ENCODE measurements at places on chromosomes 1 and 21. TPM values are rescaled to one million over a fixed set of nuclear protein-coding genes. Genes with fewer than 3 reads are reported as not detected.

DNA sequence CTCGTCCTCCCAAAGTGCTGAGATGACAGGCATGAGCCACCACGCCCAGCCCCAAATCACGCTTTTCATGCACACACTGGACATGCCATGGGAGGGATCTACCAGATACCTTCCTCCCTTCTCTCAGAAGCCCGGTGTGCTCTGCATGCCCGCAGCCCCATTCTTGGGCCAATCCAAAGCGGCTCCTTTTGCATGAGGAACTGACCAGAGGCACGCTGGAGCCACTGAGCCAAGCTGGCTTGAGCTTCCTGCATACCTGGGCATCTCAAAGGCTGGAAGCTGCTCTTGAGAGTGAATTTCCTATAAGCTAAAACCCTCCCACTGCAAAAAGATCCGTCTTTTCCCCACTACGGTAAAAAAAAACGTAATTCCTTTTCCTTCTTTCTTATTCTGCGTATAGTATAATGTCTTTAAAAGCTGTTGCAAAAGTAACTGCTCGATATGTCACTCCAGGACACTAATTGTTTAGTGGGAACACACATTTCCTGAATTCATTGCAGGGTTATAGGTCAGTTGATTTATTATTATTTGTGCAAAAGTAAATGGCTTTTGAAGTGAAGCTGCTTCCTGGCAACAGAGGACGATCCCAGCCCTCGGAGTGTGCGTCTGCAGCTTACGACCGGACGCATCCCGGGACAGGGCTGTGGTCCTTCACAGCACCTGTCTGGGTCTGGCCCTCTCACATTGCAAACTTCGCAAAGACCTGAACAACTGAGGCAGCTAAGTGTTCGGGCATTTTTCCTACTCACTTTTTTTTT is 61.8 kb upstream of the ETS2 start:
- peak; percentile 46 for DNase-seq

DNA sequence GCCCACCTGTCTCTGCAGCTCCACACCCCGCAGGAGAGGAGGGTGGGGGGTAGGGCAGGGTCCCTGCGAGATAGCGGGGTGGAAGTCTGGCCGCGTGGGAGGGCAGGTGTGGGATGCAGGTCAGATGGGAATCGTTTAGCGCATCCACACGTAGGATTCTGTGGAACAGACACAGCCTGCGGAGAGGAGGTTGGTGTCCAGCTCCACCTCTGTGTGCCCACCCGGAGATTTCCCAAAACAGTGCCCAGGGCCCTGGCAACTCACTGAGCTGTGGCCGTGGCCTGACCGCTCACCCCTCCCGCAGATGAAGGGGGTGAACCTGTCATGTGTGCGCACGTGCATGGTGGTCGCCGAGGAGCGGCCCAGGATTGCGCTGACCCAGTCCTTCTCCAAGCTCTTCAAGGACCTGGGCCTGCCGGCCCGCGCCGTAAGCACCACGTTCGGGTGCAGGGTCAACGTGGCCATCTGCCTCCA is 46.9 kb downstream of the S100B start:
- no peak for DNase-seq

- DNase-seq, result no peak
Measured at GRCh38 chr1:41161846-41162245, 80.3 kb downstream of the SCMH1 start.

DNA sequence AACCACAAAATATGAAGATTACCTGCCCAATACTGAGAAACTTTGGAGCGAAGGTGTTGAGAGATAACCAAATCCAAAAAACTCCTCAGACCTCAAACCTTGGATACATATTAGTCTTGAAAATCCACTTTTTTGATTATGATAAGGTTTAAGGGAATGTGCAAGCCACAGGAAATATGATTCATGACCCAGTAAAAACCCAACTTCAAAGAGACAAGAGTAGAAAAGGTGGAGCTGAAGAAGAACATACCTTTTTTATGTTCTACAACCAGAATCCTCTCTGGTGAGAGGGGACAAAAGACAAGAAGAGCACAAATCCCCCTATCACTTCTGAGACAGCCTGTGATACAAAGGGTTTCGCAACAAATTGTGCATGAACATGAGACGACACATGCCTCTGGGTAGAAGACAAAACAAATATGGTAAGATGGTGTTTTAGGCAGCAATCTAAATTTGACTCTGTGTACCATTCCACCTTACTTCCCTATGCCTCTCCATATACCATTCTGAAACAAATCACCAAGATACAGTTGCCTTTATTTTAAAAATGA is 37.3 kb downstream of the COL24A1 start:
- no peak for DNase-seq

GRCh38 chr1:177771688-177772087 is 198.2 kb downstream of the SEC16B start:
- DNase-seq, result no peak

- no peak for DNase-seq
Measured at GRCh38 chr1:53731043-53731600, 7.8 kb downstream of the GLIS1 start.

- no peak for DNase-seq
Measured at GRCh38 chr1:226633541-226634165, 85.1 kb downstream of the STUM start.

DNA sequence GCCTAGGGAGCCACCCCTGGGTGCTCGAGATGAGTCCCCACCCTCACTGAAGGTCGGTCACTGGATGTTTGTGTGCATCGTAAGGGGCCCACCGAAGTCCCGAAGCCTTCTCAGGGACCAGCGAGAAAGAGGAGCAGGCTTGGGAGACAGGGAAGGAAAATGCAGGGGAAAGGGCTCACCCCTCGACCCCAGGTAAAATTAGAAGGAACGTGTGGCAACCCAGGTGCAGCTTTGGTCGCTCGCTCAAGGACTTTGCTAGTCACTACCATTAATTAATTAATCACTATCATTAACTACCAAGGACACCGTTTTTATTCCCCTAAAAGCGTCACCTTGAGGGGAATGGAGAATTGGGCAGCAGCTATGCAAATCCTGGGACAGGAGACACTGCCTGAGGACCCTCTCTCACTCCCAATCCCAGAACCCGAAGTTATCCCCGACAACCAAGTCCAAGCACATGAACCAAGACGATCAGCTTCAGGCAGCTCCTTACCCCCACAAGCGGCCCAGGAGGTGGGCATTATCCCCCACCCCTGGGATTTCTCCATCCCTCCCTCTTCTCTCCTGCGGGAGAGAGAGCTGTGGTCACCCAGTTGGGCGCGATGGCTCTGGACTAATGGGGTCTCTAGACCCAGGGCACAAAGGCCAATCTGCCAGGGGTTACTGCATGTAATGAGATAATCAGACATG is 4.2 kb upstream of the SIM2 start:
- no peak for DNase-seq

DNA sequence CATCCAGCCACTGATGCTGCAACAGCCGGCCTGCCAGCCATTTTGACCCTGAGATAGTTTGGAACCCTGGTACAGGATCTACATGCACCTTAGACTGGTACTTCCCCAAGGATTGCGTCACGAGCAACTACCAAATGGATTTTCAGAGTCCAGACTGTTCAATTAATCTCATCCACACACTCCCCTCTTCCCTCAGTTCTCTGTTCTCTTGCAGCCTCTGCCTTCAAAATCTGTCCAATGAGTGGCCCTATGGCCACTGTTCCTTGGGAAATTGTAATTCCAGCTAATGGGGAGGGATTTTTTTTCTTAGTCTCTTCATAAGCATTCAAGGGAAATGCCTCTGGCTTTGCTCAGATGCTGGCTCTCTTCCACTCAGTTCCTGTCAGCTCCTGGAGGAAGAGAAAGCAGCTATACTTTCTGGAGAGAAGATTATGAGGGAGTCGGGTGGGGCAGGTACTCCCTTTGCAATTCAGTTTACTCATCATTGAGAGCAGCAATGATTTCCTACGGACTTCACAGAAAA is 19.8 kb upstream of the UAP1 start:
- no peak for DNase-seq

GRCh38 chr1:6475381-6476133 is 9.6 kb upstream of the TNFRSF25 start:
- no peak for DNase-seq

DNA sequence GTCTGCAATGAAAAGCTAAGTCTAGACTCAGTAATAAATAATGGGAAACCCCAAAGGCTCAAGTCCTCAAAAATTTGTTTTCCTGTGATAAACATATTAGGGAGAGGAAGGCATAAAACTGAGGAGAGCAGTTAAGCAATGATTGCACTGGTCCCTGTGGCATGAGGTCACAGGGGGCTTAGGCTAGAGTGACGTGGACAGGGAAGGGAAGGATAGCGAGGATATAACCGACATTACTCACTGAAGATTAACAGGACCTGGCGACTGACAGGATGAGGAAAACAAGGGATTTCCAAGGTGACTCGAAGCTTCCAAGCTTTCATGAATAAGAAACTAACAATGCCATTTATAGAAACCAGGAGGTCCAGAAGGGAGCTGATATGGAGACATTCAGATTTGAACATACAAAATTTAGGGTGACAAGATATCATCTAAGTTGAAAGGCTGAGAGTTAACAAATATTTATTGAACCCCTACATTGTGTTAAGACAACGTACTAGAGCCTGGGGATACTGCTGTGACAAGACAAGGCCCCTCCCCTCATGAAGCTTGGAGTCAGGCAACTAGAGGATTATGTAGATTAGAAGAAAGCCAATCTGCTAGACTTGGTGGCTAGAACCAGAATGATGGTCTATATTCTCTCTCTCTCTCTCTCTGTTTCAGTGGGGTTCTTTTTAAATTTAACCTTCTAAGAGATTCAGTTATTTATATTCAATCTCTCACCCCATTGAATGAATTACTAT is 33.2 kb upstream of the PKN2 start:
- no peak for DNase-seq

- DNase-seq, result no peak
Measured at GRCh38 chr1:223226271-223226670, 83.2 kb upstream of the TLR5 start.

GRCh38 chr1:209307846-209308245 is 275.7 kb upstream of the CAMK1G start:
- DNase-seq, result no peak

GRCh38 chr1:247548769-247549182 is at the start of gene GCSAML:
TSS of gene GCSAML (plus strand) at chr1:247549134. CDS start at chr1:247549192, 58 bp downstream.
- DNase-seq, result no peak

- peak; percentile 40 for DNase-seq
Measured at GRCh38 chr1:110207831-110208230, 2.3 kb upstream of the KCNC4 start.

DNA sequence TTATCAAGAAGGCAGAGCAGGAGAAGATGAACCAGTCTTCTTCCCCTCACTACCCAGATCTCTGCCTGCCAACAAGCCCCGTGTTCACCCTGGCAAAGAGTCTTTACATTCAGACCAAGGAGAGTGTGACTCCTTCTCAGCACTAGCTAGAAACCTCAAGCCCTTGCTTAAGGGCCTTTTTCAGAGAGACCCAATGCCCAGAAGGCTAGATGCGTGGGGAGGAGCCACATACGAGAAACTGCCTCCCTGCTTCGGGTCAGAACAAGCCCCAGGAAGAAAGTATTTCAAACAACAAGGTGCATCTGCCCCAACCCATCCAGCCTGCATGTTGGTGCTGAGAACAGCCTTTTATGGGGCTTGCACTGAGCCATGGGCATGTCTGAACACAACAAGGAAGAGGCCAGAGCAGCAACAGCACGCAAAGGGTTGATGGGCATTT is 152.7 kb upstream of the CAMK1G start:
- no peak for DNase-seq

- no peak for DNase-seq
Measured at GRCh38 chr1:116321766-116322175, 51.3 kb upstream of the ATP1A1 start.

- DNase-seq, result no peak
Measured at GRCh38 chr1:80540149-80540548, 1260.6 kb upstream of the ADGRL2 start.

- DNase-seq, result no peak
Measured at GRCh38 chr1:150295476-150295875, 1.8 kb downstream of the MRPS21 start.

DNA sequence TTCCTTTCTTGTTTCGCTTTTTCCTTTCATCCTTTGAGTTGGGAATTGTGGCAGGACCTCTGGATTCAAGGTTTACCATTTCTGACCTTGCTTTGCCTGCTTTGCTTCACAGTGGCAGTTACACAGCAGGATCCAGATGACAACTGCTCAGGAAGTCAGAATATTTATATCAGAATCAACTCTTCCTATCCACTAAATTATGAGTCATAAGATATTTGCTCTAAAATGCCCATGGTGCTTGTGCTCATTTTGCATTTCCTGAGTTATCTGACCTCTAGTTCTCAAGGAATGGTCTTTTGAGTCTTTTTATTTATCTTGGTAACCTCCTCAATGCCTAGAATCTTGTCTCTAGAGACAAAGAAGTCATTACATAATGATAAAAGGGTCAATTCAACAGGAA is 290.8 kb downstream of the LRRC7 start:
- DNase-seq, result no peak

DNA sequence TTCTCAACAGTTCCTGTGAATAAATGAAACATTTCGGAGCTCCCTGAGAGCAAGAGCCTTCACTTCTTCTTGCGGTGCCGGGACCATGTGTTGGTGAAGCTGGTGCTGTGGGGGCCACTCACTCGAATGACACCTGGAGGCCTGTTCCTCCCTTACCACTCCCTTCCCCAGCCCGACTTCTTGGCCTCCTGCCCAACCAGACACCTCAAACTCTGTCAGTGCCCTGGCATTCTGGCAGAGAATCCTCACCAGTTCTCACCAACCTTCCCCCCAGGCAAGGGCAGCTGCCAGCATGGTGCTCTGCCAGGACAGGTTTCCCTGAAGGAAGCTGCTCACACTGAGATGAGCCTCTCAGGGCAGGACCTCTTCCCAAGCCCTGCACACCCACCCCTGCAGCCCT is 68.3 kb downstream of the MPZL1 start:
- no peak for DNase-seq

DNA sequence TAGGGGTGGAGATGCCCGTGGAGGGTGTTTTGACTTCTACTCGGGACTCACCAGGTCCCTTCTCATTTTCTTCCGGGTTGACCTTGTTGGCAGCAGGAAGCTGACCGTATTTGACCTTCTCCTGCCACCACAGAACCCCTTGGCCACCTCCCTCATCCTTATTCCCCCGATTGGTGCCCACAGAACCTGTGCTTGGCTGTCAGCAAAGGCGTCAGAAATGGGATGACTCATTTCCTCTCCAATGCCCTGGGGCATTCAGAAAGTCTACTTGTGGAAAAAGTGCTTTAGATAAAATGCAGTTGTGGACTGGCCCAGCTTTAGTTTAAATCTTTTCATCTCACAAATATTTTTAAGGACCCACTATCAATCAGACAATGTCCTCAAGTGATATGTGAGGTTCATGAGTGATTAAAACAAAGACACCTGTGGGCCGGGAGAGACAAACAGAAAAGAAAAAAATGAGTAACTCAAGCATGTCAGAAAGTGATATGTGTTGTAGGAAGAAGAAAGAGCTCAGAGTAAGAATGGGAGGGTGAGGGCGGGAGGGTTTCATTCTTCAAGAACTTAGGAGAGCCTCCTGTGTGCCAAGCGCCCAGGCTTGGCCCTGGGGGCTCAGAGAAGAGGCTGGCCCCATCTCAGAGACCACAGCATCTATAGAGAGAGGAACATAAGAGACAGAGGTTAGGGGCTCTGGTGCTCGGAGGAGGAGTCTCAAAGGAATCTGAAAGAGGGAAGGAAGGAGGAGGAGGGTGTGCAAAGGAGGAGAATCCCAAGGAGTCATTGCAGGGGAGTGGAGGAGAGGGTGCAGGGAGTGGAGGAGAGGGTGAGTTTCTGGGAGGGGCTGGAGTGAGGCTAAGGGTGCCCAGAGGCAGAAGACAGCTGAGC is 221.6 kb upstream of the VAMP3 start:
- DNase-seq, result no peak

The MYBPHL gene
- polyA plus RNA-seq, result 0.26 TPM

The COG2 gene
- polyA plus RNA-seq, result 36.0 TPM

The BCAN gene
- polyA plus RNA-seq, result 0.26 TPM

The KCNA2 gene
- polyA plus RNA-seq, result 0.44 TPM

The S100A10 gene
- polyA plus RNA-seq, result 241 TPM

The IGFN1 gene
- 1.1 TPM for polyA plus RNA-seq

The TCHHL1 gene
- polyA plus RNA-seq, result not detected

The FHL3 gene
- polyA plus RNA-seq, result 16.9 TPM
